Stimulated activated naive B cell treated with anti-CD40 and anti-IgM and Interleukin-4, amounts not matched to agents 10 μg/mL and 1 μg/mL and 100 μg/mL, for 72 hours (primary cell): ENCODE measurements at places on chromosomes 12 and 14.

GRCh38 chr14:55624913-55625312 lies 44.9 kb downstream of the KTN1 start:
- DNase-seq, result no peak

- no peak for DNase-seq
These were observed 52.3 kb upstream of the ABCC9 start for GRCh38 chr12:21993438-21993981.

- no peak for DNase-seq
These were observed 266.6 kb upstream of the PWP1 start for GRCh38 chr12:107418981-107419380.

- no peak for DNase-seq
These were observed 62.7 kb upstream of the PTGR2 start for GRCh38 chr14:73788701-73789551.

DNA sequence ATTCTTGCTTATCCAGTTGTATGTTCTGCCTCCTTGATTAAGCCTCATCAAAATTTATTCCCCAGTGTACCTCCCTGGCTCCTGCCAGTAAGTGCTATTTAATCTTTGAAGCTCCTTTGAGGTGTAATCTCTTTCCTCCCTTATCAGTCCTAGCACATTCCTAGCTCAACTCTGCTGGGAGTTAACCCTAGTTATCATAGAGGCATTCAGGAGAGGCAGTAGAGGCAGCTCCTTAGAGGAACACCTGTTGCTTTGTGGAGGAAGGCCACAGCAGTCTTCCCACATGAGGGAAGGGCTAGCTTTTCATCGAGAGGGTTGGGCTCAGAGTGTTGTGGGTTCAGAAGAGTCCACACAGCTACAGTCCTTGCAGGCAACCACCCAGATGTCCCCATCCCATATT lies 182.4 kb upstream of the ARID2 start:
- DNase-seq, result no peak
